GF-D8 (cell line): ENCODE measurements at places on chromosomes 16 and 17.
A peak's percentile ranks its signal among the peaks of the same experiment; 100 is the strongest.

GRCh38 chr17:81020443-81020766 is 14.5 kb upstream of the BAIAP2 start:
- DNase-seq: no peak

DNA sequence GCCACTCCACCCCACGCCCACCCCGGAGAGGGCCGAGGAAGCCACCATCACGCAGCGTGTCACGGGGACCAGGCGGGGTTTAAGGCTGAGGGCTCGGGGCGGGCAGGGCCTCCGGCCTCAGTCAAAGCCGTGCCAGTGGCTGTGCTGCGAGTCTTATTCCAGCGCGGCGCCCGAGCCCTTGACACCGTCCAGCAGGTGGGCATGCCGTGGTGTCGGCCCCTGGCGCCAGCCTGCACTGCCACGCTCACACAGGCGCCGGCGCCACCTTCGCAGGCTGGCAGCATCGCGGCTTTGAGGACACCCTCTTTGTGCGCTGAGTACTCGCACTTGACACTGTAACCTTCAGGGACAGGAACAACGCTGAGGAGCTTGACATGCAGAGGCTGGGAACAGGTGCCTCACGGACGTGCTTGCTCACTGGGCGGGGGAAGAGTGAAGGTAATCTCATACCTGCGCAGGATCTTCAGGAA is 34.0 kb upstream of the ZNF629 start:
- DNase-seq: no peak

DNA sequence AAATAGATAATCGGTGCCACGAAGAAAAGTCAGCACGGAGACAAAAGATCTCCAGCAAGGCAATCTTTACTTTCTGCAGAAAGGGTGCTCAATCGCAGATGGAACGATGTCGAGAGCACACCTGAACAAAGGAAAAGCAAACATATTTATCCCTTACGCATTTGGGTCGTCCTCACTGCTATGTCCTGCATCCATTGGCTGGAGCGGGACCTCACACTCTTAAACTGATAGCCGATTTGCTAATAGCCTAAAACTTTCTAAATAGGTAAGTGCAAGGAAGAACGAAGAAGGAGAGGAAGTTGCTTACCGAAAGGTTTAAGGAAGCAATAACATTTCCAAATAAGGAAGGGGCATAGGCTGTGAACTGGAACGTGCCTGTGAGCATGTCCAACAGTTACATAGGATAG is 1.2 kb upstream of the AKAP10 start:
- peak; percentile 55 for DNase-seq

GRCh38 chr16:15031179-15031578 is 24.7 kb downstream of the NTAN1 start:
- peak; percentile 72 for DNase-seq

DNA sequence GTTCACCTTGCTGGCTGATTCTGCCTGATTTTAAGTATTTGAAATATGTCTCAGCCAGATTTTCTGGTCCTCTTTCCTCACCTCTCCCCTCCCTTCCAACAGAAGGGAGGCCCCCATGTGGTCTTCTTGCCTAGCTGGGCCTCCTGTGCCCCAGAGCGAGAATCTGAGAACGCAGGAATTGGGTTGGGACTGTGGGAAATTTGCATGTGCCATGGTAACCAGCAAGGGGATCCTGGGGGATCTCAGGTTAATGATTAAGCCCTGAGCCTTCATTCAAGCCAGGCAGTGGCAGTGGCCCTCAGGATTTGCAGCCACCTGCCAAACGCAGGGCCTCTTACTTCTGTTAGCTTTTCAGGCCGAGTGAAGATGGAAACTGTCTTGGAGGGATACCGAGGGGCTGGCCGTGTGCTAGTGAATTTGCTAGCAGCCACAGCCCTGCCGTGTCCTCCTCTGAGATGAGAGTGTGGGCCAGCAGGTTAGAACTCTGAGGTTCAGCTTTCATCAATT is 40.2 kb downstream of the KSR1 start:
- DNase-seq: no peak

DNA sequence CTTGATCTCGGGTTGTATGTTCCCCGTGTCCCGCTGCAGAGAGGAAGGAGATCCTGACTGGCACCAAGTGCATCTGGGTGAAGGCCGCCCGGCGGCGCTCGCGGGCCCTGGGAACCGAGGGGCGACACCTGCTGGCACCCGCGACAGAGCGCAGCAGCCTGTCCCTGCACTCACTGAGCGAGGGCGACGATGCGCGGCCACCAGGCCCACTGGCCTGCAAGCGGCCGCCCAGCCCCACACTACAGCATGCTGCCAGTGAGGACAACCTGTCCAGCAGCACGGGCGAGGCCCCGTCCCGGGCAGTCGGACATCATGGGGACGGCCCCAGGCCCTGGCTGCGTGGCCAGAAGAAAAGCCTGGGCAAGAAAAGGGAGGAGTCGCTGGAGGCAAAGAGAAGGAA is 7.5 kb downstream of the BTBD17 start:
- no peak for DNase-seq

DNA sequence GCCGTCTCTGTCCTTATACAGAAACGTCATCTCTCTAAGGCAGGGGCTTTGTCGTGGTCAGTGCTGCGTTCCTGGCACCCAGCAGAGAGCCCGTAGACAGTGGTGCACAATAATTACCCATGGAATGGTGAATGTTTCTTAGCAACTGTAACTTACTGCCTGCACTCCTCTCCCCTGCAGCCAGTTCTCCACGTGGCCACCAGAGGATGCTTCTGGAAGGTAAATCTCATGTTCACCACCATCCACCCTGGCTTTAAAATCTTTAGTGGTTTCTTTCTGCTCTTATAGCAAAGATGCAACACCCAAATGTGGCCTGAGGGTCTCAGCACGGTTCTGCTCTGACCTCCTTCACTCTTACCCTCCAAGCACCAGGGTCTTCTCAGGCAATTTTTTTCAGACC is 150.8 kb downstream of the GRIN2A start:
- no peak for DNase-seq

GRCh38 chr16:71440669-71441347 is 1.0 kb downstream of the TLE7 start:
- DNase-seq: no peak

DNA sequence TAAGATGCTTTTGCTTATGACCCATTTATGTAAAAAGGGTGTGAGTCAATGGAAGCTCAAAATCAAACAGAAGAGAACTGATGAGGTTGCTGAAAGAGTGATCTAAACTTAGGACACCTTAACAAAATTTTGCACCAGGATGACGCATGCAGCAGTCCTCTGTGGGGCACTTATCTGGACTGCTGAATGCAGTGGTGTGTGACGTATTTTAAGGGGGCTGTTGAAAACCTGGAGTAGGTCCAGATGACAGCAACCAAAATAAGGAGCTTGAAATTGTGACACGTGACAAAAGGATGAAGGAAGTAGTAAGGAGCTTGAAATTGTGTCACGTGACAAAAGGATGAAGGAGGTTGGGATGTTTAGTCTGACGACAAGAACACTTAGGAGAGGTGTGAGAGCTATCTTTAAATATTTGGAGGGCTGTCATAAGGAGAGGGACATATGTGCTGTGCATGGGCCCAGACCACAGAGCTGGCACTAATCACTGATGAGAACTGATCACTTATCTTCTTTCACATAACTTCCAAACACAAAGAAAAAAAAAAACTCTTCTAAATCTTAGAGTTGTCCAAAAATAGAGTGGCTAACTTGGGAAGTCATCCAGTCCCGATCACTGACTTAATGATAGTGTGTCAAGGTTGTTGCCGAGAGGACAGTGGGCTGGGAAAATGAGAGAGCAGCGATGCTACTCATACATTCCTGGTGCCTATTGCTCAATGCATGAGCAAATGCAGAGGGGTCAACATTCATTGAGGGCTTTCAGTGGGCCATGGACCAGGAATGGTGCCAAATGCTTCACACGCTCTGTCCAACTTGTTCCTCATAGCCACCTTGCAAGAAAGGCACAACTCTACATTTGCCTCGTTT is 264.2 kb upstream of the ZFHX3 start:
- DNase-seq: no peak

GRCh38 chr16:19835968-19836421 is 48.7 kb downstream of the GPRC5B start:
- no peak for DNase-seq

- DNase-seq: no peak
These were observed 6.1 kb upstream of the LIG3 start for GRCh38 chr17:34974179-34974578.

DNA sequence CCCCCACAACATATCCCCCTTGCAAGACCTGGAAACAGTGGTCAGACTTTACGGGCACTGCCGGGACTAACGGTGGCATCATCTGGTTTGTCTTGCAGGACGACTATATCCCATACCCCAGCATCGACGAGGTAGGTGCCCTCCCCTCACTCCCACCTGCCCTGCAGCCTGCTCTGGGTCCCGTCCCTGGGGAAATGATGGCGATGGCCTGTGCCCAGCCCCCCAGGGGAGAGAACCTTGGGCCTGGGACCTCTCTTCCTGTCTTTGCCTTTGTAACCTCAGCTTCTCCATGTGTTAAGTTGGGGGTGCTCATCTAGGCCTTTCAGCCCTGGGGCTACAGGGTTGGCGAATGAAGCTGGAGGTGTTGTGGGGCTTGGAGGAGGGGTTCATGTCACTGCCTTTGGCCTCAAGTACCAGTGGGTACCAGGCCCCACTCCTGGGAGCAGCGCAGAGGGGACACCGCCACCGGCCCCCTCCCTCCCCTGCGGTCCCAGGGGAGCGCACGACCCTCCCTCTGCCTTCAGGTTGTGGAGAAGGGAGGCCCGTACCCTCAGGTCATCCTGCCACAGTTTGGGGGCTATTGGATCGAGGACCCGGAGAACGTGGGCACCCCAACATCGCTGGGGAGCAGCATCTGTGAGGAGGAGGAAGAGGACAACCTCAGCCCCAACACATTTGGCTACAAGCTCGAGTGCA is 99.9 kb downstream of the OR1D5 start:
- no peak for DNase-seq

DNA sequence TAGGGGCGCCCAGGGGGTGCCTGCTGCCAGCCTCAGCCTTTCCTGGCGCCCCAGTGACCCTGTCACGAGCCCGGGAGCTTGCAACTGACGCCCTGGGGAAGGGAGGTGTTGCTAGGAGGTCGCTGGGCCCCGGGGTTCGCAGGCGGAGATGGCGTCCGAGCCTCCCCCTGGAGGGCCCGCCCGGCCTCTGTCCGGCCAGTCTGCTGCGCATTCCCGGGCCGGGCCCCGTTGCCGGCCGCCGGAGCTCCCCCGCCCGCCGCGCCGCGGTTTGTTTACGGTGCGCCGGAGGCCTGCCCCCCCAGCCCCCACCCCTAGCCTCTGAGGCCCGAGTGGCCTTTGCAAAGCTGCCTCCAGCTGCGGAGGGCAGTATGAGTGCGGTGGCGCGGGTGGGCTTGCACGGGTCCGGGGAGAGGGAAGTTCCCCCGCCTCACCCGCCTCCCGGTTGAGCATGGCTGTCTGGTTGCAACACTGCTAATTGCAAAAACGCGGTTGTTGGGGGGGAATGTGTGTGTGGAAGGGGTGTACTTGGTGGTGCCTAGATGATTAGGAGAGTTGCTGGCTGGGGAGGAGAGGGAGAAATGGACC is 514 bp downstream of the THRA start:
- DNase-seq: peak; percentile 61

- DNase-seq: no peak
These were observed 52.4 kb downstream of the DUSP14 start for GRCh38 chr17:37541880-37542660.

GRCh38 chr16:1821861-1822611 is 4.6 kb downstream of the HAGH start:
- DNase-seq: no peak

DNA sequence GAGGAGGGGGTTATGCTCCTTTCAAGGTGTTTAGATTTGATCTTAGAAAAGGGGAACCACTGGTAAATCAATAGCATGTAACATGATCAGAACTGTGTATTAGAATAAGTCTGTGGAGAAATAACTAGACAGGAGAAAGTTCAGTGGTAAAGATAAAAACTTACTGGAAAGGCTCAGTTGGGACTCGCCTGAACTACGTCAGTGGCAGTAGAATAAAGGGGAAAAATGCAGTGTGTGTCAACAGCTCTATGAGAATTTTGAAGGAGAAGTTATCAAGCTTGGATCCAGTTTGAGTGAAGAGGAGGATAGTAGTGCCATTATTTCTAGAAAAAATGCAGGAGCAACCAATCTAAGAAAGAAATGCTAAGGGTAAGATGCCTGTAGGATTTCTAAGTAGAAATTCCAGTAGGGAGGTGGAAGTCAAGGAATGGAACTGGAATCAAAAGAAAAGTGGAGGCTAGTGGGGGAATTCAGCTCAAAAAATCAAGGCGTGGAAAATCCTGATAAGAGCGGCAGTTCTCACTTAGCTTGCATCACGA is 48.2 kb downstream of the USP31 start:
- no peak for DNase-seq

DNA sequence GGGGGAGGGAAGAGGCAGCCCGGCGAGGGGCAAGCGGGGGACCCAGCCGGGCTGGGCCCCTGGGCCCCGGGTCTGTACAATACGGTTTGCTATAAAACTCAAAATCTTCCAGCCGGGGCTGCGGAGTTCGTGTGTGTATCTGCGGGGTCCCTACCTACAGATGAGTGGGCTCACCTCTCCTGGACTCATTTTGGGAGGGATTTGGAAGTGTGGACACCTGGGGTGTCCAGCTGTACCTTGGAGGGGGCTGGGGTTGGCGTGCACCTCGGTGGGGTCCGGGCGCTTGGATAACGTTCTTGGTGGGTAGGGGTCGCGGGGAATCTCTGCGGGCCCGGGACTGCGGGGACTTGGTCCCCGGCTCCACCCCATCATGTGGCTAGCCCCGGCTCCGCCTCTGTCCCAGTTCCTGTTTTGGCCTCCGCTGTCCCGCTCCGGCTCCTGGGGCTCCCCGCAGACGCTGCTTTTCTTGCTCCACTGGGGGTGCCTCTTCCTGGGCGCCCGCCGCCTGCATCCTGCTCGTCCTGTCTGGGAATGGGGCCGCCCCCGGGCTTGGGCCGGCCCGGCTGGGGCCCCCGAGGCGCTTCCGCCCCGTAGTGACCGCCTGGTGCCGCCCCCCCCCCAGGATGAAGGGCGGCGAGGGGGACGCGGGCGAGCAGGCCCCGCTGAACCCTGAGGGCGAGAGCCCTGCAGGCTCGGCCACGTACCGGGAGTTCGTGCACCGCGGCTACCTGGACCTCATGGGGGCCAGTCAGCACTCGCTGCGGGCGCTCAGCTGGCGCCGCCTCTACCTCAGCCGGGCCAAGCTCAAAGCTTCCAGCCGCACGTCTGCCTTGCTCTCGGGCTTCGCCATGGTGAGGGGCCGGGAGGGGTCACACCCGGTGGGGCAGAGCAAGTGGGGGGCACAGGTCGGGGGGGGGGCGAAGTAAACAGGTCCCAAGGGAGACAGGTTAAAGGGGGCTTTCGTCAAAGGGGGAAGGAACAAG is at the start of gene ORAI3:
Gene ORAI3, plus strand, starts transcription at position 402 of the 983 bp plus-strand sequence. Its CDS starts 222 bp downstream, at position 624.
- DNase-seq: peak; percentile 65

DNA sequence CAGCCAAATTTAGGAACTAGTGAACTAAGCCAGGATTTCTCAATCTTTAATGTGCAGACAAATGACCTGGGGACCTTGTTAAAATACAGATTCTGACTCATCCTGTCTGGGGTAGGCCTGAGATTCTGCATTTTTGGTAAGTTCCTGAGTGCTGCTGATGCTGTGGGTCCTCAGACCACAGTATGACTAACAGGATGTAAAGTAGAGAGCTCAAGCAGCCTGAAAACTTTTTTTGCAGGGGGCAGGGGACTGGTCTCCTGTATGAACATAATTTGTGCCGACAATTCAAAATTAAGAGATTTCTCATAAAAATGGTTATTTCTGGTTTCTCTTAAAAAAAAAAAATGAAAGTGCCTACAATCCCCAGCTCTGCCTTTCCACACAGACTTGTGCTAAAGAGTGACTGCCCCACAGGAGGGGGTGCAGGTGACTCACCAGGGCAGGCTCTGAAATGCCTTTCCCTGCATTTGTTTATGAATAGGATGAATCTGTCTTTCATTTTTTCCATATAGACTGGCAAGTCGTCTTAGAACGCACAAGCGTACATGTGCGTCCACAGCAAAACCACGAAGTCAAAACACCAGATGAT is 271.5 kb downstream of the PHKB start:
- no peak for DNase-seq
